ENCODE measurements at places on chromosomes 3 and 15.

DNA sequence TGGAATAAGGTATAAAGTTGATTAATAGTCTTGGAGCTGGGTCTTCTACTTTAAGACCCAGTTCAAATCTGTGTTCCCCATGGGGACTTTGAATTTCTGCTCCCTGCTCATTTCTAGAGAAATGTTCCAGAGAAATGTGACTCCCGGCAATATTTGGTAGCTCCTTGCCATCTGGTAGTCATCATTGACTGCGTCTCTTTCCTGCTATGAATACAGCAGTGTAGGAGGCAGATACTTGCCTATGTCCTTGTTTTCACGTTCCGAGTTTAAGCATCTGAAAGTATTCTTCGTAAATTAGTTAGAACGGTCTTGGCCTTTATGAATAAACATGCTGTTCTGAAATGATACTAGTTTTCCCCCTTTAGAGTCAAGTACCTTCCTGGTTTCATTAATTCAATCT, 352.9 kb downstream of the PTPRG start:
- DNase-seq: no peak

- no peak for DNase-seq
These were observed 6.0 kb downstream of the RAB27A start for GRCh38 chr15:55283379-55284147.

DNA sequence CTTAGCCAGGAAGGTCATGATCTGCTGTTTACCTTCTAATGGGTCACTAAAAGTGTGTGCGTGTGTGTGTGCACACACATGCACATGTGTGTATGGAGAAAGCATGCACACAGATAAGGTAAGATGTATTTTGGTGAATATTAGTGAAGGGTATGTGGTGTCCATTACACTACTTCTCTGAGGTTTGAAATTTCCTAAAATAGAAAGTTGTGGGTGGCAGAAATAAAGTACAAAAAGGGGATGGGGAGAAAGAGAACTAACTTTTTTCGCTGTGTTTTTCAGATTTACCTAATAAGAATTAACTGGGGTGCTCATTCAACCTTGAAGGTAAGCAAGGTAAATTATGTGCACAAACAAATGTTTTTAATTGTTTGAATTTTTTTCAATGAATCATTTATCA, 24.4 kb upstream of the NR2E3 start:
- DNase-seq: no peak

GRCh38 chr3:188778091-188778852, 393.5 kb upstream of the TPRG1 start:
- DNase-seq: no peak

DNA sequence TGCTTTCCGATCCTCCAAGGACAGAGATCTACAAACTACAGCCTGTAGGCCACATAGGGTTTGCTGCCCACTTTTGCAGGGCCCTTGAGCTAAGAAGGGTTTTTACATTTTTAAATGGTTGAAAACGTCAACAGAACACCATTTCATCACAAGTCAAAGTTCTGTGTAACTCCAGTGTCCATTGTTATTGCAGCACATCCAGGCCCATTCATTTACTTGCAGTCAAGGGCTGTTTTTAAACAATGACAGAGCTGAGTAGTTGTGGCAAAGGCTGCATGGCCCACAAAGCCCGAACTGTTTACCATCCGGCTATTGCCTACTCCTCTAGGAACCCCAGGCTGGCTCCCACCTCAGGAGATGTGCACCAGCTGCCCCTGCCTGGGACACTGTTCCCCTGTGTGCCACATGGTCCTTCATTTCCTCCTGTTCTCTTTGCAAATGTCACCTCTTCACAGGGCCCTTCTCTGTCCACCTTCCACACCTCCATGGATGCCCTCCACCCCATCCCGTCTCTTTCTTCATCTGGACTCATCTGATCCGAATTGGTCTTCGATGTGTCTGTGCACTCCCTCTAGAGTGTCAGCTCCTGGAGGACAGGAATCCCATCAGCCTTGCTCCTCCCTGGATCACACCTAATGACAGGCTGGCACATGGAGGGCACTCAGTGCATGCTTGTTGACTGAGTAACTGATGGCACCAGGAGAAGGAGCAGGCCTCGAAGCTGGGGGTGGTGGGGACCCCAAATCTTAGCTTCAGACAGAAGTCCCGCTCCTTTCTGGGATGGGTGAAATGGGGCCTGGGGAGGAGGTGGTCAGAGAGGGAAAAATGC, 69.5 kb upstream of the IQSEC1 start:
- no peak for DNase-seq

- no peak for DNase-seq
These were observed at the start of gene BCHE for GRCh38 chr3:165837058-165837525. BCHE (minus strand) TSS chr3:165837423; CDS start chr3:165831033, 6,390 bp downstream.
